ENCODE measurements at places on chromosomes 13 and 19. TPM values are rescaled to one million over a fixed set of nuclear protein-coding genes. Genes with fewer than 3 reads are reported as not detected.

The UBE2L5 gene
- total RNA-seq, result not detected

The CACNG6 gene
- total RNA-seq, result 4.0 TPM

GRCh38 chr13:40275155-40275554 is 391.3 kb downstream of the FOXO1 start:
- no peak for DNase-seq

GRCh38 chr13:45799451-45799850 is 52.1 kb downstream of the SIAH3 start:
- no peak for DNase-seq

DNA sequence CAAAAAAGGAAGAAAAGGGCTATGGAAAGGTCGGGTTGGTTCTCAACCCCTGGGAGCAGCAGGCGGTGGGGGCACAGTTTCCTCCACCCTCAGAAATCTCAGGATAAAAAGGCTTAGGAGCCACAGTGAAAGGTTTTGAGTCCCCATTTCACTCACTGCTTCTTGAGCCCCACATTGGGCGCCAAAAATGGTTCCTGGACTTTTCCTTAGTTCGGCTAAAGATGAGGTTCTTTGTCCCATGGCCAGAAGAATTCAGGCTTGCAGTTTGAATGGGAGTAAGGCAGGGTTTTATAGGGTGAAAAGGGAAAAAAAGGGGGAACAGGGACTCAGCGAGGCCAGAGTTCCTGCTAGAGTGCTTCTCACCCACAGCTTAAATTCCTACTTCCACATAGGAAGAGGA is 179.5 kb downstream of the GGACT start:
- DNase-seq, result no peak

DNA sequence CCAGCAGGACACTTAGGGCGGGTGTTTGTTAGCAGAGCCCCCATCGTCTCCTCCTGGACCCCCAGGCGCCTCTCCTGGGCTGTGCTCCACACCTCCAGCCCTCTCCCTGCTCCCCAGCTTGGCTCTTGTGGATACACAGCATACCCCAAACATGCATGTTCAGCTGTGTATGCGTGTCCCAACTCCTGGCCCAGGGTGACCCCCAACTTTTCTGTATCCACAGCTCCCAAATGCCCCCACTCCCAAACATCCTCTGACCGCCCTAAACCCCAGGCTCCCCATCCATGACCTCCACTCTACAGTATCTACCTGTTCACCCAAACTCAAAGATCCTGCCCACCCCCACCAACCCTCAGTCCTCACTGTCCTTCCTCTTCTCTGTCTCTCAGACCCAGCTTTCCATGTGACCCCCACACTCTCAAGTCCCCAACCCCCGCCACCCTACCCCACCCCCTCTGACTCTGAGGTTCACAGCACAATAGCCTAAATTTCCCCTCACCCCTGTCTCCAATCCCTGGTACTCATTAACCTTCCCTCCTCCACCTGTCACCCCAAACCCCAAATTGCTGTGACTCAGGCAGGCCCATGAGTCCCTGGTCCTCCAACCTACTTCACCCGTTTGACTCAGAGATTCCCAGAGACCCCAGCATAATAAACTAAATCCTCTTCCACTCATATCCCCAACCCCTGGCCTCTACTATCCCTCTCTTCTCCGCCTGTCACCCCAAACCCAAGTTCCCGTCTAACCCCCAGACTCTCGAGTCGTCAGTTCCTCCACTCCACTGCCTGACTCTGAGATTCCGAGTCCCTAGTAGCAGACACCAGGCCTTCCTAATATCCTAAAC is 968 bp downstream of the UBE2M start:
- DNase-seq, result no peak

DNA sequence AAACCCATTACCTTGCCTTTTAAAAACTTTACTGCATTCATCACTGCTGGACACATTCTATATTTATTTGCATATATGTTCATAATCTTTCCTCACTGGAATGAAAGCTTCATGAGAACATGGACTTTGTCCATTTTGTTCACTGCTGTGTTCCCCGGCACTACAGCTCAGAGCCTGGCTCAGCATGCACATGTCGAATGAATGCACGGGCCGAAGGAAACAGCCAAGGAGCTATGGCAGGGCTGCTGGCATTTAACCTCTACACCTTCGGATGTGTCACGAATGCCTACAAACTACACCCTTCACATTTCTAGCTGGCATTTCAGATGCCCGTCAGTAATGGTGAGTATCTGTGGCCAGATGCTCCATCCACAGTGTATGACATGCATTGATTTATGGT is 7.6 kb downstream of the MTIF3 start:
- no peak for DNase-seq

Measured in endothelial cell of umbilical vein (primary cell).